Activated CD4-positive, alpha-beta memory T cell treated with anti-CD3 and anti-CD28 coated beads, Interleukin-2, amount 10 ng/mL, durations not matched to agents 7 days and 5 days (primary cell): ENCODE measurements at places on chromosomes 1 and 21.

DNA sequence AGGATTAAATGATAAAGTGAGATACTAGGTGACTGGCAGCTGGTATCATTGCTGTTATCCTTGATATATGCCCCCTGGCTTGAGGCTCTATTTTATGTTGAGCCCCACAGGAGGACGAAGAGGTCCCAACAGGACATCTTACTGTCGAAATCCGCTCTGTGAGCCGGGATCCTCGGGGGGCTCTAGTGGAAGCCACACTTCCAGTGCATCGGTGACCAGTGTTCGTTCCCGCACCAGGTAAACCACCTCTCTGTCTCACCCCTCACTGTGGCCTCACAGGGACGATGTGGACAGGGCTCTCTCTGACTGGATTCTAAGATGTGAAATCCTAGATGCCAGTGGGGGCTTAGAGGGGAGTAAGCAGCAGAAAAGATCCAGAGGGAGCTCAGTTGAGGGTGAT, 2.1 kb downstream of the TMEM39B start:
- no peak for DNase-seq

GRCh38 chr1:213244664-213245091, 193.6 kb downstream of the RPS6KC1 start:
- no peak for DNase-seq

DNA sequence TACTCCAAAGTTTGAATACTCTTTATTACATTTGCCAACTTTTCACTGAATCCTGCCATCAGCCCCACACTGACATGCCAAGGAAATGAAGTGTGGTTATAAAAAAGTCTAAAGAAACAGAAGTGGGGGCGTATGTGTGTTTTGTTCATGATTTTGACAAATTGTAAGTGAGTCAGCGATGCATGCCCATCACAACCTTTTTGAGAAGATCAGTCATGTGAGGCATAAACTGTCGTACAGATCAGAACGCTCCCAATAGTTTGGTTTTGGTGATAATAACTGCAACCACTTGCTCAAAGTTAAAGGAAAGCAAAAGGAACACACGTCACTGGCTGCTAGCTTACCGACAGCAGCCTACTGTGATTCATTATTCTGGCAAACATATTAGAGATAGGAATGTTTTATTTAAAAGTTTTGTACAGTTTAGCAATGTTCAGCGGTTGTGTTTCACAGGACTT, 95.6 kb downstream of the RGS2 start:
- DNase-seq: no peak

- DNase-seq: no peak
Measured at GRCh38 chr21:17779496-17779895, 39.7 kb downstream of the C21orf91 start.

DNA sequence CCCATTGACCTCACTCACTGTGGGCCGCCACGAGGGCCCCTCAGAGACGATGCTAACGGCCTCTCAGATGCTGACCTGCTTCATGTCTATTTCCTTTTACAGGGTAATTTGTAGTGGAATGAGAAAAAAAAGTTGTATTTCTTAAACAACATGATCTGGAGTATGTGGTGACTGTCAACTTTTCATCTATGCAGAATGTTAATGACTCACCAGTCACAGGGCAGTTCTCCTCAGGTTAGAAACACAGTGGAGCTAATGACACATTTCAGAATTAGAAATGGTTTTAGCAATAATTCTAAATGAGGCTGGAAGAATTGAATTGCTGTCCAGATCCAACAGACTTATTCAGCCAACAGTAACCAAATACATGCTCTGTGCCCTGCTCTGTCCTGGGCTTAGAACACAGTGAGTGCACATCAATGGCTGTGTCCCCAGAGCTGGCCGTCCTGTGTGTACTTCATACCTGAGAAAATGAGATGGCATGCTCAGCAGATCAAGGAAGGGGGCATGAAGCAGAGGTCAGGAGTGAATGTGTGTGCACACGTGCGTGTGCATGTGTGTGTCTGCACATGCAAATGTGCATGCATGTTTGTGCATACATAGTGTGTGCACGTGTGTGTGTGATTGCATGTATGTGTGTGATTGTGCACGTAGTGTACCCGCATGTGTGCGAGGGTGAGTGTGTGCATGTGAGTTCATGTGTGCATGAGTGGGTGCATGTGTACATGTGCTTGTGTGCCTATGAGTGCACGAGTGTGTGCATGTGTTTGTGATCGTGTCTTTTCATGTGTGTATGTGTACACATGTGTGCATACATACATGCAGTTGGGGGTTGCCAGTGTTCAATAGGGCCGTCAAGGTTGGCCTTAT, 145.3 kb downstream of the PCBP3 start:
- no peak for DNase-seq

GRCh38 chr1:78145105-78145580, 99.4 kb downstream of the GIPC2 start:
- peak; percentile 38 for DNase-seq

DNA sequence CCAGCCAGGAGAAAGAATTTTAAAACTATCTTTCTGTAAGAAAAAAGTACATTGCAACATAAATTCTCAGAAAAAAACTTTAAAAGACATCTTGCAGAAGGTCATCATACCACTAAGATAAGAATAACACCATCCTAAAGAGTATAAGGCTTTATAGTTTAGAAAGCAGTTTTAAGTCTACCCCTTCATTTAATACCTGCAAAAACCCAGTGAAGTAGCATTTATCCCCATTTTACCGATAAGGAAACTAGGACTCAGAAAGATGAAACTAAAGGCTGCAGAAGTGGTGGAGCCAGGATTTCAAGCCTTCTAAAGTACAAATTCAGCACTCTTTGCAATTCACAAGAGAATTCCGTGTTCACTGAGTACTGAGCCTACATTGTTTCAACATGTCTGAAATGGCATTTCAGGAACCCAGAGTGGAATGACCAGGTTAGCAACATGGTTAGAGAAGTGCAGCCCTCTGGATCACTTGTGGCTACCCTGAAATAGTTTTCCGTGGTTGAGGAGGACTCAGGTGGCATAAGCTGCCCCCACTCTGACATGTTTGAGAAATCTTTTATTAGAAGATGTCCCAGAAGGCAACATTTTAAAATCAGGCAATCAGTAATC, 6.7 kb downstream of the MYCL start:
- no peak for DNase-seq

GRCh38 chr1:167198518-167199133, 22.1 kb upstream of the POU2F1 start:
- no peak for DNase-seq

GRCh38 chr1:153888533-153888932, 34.2 kb downstream of the GATAD2B start:
- no peak for DNase-seq
